IMR-90 (cell line): ENCODE measurements at places on chromosomes 5 and 9. TPM values are rescaled to one million over a fixed set of nuclear protein-coding genes. Genes with fewer than 3 reads are reported as not detected.

- H3K4me1 ChIP-seq: no peaks in the 10 kb centered on the region
- no peak overlapping the region for H3K4me3 ChIP-seq
- no peak overlapping the region for H3K27ac ChIP-seq
- no peak for DNase-seq
- H3K27me3 ChIP-seq: no peaks in the 10 kb centered on the region
- no peaks in the 10 kb centered on the region for H3K36me3 ChIP-seq
These were observed 95.4 kb downstream of the JAKMIP2 start for GRCh38 chr5:147687118-147687517.

DNA sequence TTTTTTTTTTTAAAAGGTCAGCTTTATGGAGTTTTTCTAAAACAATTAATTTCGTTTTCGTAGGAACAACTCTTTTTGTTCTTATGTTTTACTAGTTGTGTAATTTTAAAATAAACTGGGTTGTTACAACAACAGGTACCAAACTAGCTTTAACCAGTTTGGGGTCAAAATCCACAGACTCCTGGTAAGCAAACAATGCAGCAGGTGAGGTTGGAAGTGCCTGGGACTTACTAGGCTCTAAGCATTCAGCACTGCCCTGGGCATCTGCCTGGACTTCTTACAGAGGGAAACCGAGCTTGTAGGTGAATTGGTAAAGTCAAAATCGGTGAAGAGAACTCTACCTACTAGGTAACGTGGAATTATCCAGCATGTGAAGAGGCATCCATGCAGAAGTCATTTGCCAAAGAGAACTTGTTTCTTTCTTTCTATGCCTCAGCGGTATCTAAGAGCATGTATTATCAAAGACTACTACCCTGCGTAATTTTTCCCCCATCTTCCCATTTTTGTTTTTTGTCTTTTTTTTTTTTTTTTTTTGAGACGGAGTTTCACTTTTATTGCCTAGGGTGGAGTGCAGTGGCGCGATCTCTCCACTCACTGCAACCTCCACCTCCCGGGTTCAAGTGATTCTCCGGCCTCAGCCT lies 145.4 kb downstream of the KCTD16 start:
- DNase-seq: no peak
- no peak overlapping the region for H3K4me3 ChIP-seq
- H3K4me1 ChIP-seq: no peaks in the 10 kb centered on the region
- no peak overlapping the region for H3K27ac ChIP-seq
- no peaks in the 10 kb centered on the region for H3K36me3 ChIP-seq

DNA sequence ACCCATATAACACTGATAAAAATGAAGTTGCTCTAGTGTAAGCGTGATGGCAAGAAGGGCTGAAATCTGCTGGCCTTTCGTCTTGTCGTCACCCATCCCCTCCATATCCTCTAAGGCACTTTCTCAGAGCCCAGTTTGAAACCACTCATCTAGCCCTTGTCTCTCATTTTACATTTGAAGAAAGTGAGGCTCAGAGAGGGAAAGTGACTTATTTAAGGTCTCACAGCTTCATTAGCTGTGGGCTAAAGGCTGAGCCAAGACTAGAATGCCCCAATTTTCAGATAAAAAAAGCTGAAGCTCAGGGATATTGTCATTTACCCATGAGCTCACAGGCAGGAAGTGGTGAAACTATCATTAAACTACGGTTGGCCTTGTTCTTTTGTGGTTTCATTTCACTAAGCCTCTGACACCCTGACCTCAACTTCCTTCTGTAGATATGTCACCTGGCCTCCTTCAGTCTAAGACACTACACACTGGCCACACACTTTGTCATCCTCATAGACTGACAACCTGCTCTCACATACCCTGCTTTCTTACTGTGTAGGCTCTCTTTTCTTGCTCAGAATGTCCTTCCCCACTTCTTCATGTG lies 176.7 kb upstream of the DMAC1 start:
- H3K36me3 ChIP-seq: no peaks in the 10 kb centered on the region
- no peaks in the 10 kb centered on the region for H3K27me3 ChIP-seq
- no peak for DNase-seq
- no peak overlapping the region for H3K27ac ChIP-seq

- H3K4me1 ChIP-seq: peaks cover 3% of the 10 kb centered on the region; the same call in 1 of the 2 replicates
- H3K27ac ChIP-seq: no peak overlapping the region
- H3K4me3 ChIP-seq: no peak overlapping the region
- DNase-seq: no peak
- H3K36me3 ChIP-seq: peaks cover 33% of the 10 kb centered on the region
These were observed 8.9 kb downstream of the SRP19 start for GRCh38 chr5:112869948-112870347.

Gene ELOVL7
- 0.18 TPM in 1 of 2 replicates, not detected in the other for total RNA-seq

DNA sequence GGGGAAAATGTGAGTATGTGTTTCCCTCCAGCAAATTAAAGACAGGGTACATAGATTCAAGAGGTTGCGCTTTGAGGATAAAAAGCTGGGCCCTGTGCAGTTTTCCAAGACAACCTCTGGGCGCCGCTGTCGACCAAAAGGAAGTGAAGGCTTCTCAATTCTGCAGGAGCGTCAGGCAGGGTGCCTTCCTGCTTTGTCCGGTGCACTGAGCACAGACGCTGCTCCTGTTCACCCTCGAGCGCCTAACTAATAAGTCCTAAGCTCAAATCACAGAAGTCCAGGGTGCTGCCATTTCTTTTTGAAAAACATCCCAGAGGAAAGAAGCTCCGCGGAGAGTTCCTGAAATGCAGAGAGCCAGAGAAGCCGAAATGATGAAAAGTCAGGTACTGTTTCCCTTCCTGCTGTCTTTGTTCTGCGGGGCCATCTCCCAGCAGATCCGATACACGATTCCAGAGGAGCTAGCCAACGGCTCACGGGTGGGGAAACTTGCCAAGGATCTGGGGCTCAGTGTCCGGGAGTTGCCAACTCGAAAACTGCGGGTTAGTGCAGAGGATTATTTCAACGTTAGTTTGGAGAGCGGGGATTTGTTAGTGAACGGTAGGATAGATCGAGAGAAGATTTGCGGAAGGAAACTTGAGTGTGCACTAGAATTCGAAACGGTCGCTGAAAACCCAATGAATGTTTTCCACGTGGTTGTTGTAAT lies at the start of gene PCDHGB1:
Gene PCDHGB1 (plus strand): TSS at position 183 of the 703 bp plus-strand sequence. CDS start 162 bp downstream, at position 345.
- H3K4me1 ChIP-seq: no peaks in the 10 kb centered on the region
- DNase-seq: peak; percentile 71
- peaks cover 3% of the 10 kb centered on the region; the same call in 1 of the 2 replicates for H3K36me3 ChIP-seq
- no peaks in the 10 kb centered on the region for H3K27me3 ChIP-seq
- peak within 1 kb of the TSS; percentile 55 for H3K4me3 ChIP-seq

- no peaks in the 10 kb centered on the region for H3K36me3 ChIP-seq
- no peak for DNase-seq
- H3K27me3 ChIP-seq: no peaks in the 10 kb centered on the region
These were observed 136.5 kb downstream of the EFNA5 start for GRCh38 chr5:107533910-107534876.

- H3K36me3 ChIP-seq: no peaks in the 10 kb centered on the region
- DNase-seq: no peak
- H3K4me3 ChIP-seq: no peak overlapping the region
- no peaks in the 10 kb centered on the region for H3K4me1 ChIP-seq
These were observed 68.4 kb downstream of the MED10 start for GRCh38 chr5:6309949-6310348.

Gene FYB1
- not detected in 2 replicates for total RNA-seq

GRCh38 chr9:794386-794785 lies 47.1 kb upstream of the DMRT1 start:
- peak; percentile 25 for DNase-seq
- no peak overlapping the region for H3K27ac ChIP-seq

DNA sequence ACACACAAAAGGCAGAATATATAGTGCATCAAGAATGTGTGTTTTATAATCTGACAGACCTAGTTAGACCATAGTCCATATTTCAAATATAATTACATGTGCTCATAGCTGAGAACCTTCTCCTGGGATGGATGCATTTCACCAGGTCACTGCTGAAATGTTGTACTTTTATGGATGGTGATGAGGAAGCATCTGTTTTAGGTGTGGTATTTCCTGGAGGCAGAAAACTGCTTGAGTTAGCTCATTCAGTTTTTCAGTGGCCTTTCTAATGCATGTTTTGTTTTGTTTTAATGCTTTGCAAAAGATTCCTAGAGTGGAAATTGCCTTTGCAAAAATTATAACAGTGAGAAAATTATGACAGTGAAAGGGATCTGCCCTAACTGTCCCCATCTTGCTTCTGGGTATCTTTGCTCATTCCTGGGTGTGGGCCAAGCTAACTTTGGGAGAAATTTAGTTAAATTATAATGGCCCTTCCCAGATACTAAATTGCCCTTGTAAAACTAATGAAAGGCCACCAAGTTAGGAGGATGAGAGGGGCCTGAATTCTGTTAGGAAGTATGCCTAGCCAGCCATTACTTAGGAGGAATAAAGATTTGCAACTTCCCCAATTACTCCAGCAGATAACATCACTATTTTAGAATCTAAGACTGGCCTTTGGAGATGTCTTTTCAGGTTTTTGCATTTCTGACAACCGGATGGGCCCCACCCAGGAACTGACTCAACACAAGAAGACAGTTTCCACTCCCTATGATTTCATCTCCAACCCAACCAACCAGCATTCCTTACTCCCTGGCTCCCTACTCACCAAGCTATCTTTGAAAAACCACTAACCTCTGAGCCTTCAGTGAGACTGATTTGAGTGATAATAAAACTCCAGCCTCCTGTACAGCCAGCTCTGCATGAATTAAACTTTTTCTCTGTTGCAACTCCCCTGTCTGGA lies 7.0 kb upstream of the IL12B start:
- peaks cover 5% of the 10 kb centered on the region; the same call in 1 of the 2 replicates for H3K4me1 ChIP-seq
- no peaks in the 10 kb centered on the region for H3K36me3 ChIP-seq
- H3K4me3 ChIP-seq: no peak overlapping the region
- H3K27ac ChIP-seq: no peak overlapping the region
- no peaks in the 10 kb centered on the region for H3K27me3 ChIP-seq

DNA sequence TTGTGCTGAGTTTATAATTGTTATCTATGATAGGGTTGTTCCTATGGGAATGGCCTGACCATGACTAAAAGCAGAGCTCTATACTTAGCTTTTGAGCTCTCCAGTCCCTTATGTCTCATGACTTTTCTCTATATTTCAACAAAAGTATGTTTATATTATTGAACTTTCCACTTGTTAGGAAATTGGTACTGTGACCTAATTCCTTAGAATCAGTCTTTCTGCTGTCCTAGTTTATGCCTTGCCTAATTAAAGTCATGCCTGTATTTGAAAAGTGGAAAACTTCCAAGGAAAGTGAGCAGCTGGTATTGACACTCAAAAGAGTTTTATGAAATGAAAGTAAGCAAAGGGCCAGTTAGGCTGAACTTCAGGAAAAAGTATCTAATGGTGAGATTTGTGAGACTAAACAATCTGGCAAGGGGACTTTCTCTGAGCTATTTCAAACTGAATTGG lies 68.6 kb downstream of the XRCC4 start:
- H3K27ac ChIP-seq: no peak overlapping the region
- DNase-seq: peak; percentile 48
- H3K27me3 ChIP-seq: no peaks in the 10 kb centered on the region
- H3K4me1 ChIP-seq: no peaks in the 10 kb centered on the region; the same call in 1 of the 2 replicates
- no peaks in the 10 kb centered on the region for H3K36me3 ChIP-seq

Gene DMRT3
- not detected in 2 replicates for total RNA-seq

DNA sequence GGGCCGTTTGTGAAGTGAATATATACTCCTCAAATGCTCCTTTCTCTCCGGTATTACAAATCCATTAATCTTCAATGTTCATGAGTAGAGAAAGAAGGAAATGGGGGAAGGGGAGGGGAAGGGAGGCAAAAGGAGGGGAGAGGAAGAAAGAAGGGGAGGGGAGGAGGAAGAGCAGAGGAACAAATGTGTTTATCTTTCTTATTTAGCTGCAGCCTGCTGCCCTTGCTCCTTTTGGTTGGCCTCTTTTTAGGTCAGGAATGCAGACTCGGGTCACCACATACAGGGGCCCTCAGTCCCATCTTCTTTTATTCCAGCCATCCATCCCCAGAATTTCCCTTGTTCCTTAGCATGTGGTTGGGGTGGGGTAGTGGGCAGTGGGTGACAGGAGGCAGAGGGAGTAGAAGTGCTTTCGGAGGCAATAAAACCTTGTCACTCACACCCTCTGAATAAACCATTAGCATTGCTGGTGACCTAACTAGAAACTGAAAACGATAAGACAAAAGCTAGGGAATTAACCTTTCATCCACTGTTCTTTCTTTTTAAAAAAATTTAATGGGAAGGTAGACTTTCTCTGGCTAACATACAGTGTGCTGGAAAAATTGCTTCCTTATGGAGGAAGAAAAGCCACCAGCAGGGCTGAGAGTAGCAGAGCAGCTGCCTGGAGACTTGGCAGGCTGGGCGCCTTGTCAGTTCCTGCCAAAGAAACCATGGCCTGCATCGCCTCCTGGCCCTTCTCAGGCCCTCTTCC lies 16.8 kb upstream of the PRLR start:
- no peak for DNase-seq
- no peak overlapping the region for H3K27ac ChIP-seq
- no peak overlapping the region for H3K4me3 ChIP-seq
- no peaks in the 10 kb centered on the region for H3K36me3 ChIP-seq
- no peaks in the 10 kb centered on the region for H3K27me3 ChIP-seq
- H3K4me1 ChIP-seq: no peaks in the 10 kb centered on the region

GRCh38 chr5:15564523-15564922 lies 64.5 kb downstream of the FBXL7 start:
- H3K27me3 ChIP-seq: no peaks in the 10 kb centered on the region
- H3K27ac ChIP-seq: no peak overlapping the region
- H3K4me1 ChIP-seq: no peaks in the 10 kb centered on the region
- no peaks in the 10 kb centered on the region for H3K36me3 ChIP-seq

- 0 out of 2 replicates have a peak, but pooled peaks cover 2% of the 10 kb centered on the region for H3K4me1 ChIP-seq
- no peak overlapping the region; the same call in 1 of the 2 replicates for H3K27ac ChIP-seq
- no peaks in the 10 kb centered on the region for H3K27me3 ChIP-seq
These were observed 18.2 kb upstream of the FNIP1 start for GRCh38 chr5:131814990-131815389.

GRCh38 chr5:17151686-17152085 lies 65.7 kb upstream of the BASP1 start:
- H3K36me3 ChIP-seq: no peaks in the 10 kb centered on the region
- no peak overlapping the region for H3K27ac ChIP-seq
- H3K27me3 ChIP-seq: no peaks in the 10 kb centered on the region
- DNase-seq: peak; percentile 40
- H3K4me1 ChIP-seq: peaks cover 24% of the 10 kb centered on the region

DNA sequence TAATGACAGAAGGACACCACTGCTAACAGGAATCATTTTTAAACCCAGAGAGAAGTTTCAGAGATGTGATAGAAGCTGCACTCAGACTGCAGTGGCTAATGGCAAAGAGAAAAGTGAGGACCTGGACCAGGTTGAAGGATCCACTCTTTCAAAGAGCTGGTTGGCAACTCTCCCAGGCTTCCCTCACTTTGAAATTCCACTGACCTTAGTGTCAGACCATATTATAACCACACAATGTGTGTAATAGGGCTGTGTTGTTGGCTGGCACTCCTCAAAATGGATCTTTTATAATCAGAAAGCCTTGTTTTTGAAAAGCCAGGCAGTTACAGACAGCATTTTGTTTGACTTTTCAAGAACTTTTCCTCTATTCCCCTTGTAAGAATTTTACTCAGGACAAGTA lies 280.7 kb downstream of the PRELID2 start:
- H3K4me1 ChIP-seq: no peaks in the 10 kb centered on the region; the same call in 1 of the 2 replicates
- peak; percentile 73 for DNase-seq

Gene MELK
- total RNA-seq: 27.4 and 39.4 TPM in 2 replicates

- 0 out of 2 replicates have a peak overlapping the region, but pooled peaks have one; percentile 22 for H3K27ac ChIP-seq
- no peaks in the 10 kb centered on the region for H3K36me3 ChIP-seq
- H3K27me3 ChIP-seq: no peaks in the 10 kb centered on the region
- H3K4me1 ChIP-seq: peaks cover 37% of the 10 kb centered on the region
These were observed 12.7 kb upstream of the TGFBI start for GRCh38 chr5:136015966-136016650.
